ENCODE measurements at places on chromosomes 5 and 9.
A peak's percentile ranks its signal among the peaks of the same experiment; 100 is the strongest.

DNA sequence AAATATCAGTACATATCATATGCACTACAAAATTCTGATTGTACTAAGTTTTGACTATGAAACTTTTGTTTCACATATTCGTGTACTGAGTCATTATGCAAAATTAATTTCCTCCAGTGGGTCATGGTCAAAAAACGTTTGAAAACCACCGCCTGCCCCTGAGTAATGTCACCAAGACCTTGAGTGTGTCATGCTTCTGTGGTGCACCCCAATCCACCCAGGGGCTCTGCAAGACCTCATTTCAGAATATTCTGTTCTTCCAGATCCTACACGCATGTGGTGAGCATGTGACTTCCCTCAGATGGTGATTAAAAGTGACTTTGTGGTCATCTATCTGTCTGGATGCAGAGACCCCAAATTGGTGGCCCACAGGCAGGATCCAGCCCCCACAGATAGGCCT is 31.0 kb downstream of the ABLIM3 start:
- DNase-seq, result no peak

GRCh38 chr9:84271531-84271900 is 69.0 kb downstream of the SLC28A3 start:
- DNase-seq, result peak; percentile 37

GRCh38 chr9:20242510-20243189 is 379.6 kb downstream of the MLLT3 start:
- no peak for DNase-seq

DNA sequence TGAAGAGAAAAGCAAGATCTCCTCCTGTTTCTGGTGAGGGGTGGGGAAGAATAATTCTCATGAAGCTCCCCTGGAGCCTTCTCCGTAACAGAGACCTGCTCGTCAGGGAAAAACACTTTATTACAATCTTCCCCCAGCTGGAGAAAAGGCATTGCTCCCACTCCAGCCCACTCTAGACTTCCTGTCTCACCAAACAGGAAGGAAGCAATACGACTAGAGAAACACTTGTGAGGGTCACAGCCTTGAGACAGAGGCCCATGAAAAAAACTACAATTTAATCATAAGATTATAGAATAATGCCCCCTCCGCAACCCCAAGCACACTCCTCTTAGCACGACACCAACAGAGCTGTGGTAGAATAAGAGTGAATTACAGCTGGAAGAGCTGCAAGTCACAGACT is 197.2 kb upstream of the S1PR3 start:
- no peak for DNase-seq

GRCh38 chr5:172334196-172334595 is 50.6 kb upstream of the UBTD2 start:
- no peak for DNase-seq

DNA sequence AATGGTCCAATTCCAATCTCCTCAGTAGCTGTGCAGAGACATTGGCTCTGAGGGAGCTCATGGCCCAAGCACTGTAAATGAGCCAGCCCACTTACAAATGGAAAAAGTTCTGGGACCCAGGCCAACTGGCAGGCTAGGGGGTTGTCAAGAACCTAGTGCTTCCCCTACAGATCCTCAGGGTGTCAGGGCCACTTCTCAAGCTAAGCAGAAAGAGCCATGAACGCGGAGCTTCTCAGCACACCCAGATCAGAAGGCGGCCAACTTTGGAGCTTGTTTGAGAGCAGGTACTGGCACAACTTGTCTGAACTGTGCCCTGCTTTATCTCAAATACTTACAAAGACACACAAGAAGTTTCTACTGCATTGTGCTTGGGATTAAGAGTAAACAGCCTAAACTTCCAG is 17.5 kb downstream of the TLE1 start:
- no peak for DNase-seq

DNA sequence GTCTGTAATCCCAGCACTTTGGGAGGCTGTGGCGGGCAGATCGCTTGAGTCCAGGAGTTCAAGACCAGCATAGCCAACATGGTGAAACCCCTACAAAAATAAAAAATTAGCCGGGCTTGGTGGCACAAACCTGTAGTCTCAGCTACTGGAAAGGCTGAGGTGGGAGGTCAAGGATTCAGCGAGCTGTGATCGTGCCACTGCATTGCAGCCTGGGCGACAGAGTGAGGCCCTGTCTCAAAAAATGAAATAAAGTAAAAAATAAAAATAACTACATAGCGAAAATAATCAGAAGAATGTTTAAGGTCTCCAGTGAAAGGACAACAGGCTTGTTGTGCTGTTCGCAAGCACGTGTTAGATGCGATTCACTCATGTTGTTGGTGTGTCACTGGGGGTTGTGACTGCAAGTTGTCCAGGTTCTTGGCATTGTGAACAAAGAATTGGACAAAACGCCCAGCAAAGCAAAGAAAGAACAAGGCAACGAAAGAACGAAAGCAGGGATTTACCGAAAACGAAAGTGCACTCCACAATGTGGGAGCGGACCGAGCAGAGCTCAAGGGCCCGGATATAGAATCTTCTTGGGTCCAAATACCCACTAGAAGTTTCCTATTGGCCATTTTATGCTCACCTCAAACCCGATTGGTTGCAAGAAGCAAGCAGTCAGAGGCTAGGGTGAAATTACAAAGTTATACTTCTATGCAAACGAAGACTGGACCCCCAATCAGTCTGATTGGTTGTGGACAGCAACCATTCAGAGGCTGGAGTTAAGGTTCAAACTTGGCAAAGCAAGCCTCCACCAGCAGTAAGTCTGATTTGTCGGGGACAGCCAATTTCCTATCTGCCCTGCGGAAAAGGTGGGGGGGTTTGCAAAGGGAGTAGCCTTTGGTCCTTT is 844 bp upstream of the MCCC2 start:
- DNase-seq, result no peak

GRCh38 chr5:76202182-76202581 is 119.0 kb downstream of the SV2C start:
- no peak for DNase-seq

- no peak for DNase-seq
These were observed 118.5 kb upstream of the ERCC6L2 start for GRCh38 chr9:95756986-95757385.

DNA sequence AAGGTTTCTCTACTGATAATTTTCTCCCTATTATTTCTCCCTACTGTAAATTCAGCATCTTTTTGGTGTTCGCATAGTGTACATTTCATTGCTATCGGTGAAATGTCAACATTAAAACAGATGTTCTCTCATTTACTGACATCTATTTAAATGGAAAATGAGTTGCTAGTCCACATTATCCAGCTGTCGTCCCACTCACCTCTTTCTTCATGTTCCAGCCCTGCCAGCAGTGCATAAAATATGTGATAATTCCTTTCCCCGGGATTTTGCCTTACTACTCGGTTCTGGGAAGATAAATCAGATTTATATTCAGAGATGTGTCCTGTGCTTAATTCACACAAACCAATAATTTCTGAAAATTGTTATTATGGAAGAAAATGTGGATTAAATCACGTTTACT is 155.8 kb downstream of the MYO10 start:
- DNase-seq, result no peak

- no peak for DNase-seq
These were observed 1225.2 kb downstream of the PTPRD start for GRCh38 chr9:9387511-9388115.

GRCh38 chr5:179805529-179806249 is 977 bp downstream of the MGAT4B start:
- DNase-seq, result no peak

DNA sequence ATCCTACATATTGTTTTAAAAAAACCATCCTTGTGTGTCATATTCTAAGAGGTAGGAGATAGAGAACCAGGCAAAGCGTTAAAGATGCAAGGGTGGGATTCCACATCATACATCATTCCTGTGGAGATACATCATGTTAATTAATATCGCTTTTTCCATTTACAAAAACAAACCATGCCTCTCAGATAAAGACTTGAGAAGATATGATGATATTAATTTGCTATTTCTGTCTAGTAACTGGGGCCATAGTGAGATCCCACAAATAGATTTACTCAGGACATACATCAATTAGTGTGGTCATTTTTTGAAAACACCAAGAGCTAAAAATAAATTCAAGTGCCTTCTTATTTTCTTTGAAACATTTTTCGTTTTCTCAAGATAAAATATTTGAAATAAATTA is 165.4 kb upstream of the TARS1 start:
- no peak for DNase-seq

DNA sequence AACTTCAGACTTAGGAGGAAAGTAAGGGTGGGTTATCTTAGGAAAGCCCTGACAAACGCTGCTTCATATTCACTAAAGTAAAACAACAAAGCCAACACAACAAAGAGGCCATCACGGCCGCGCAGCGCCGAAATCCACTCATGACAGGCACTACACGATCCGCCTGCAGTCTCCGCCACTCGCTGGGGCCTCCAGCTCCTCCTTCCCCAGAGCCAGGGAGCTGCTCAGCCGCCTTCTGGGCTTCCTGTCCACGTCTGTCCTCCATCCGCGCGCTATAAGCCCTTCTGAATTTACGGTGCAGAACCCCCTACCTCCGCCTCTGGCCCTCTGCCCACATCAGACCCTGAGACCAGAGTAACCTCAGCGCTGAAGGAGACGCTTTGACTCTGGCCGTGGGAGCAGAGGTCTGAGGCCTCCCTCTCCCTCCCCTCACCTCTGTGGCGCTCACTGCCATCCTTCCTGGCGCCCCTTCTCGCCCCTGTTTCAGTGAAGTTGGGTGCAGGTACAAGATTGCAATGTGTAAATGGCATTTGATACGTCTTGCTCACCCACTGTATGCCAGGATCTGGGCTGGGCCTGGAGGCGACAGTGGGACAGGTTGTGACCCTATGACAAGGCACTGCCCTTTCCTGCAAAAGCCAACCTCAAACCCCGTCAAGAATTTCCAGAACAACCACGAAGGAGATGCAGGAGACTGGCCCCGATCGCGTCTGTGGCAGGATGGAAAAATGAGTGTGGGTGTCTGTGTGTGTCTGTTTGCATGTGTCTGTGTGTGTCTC is 74.9 kb upstream of the PHYKPL start:
- no peak for DNase-seq

DNA sequence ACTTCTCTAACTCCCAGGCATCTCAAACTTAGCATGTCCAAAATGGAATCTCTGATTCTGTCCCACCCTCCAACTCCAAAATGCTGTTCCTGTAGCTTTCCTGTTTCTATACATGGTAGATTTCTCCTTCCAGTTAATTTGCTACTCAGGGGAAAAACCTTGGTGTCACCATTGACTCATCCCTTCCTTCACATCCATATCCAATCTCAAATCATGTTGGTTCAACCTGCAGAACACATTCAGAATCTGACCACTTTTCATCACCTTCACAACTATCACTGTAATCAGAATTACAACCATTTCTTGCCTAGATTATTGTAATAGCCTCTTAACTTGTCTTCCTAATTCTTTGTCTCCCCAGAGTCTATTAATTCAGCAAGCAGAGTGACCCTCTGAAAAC is 10.8 kb downstream of the RIOK2 start:
- no peak for DNase-seq

DNA sequence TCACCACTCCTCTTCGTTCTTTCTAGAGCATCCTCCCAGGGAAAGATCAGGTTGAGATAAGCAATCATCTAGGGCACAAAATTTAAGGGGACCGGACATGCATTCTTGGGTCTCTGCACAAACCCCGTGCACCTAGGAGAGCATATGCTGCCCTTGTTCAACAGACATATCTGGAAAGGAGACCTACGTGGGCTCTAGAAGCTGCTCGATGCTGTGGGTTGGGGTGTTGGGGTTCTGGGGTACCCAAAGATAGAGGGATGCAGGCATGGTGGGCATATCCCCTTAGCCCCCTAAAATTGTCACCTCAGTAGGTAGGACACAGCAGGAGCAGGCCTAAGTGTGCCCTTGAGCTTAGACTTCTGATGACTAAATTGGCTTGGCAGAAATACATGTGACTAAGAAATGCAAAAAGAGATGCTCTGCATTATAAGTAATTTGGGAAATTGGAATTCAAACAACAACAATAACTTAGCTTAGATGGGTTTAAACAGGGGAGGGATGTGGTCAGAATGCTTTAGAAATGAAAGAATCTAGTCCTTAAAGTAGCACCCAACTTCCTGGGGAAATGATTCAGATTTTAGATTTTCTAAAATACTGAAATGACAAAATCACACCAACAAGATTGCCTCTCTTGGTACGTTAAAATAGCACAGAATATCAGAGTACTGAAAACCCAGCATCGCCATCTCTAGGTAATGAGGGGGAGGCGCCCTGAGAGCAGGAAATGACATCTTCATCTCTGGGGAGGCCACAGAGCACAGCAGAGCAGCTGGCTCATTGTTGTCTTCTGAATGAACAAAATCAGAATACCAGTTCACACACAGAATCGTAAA is 172.3 kb downstream of the GNA14 start:
- peak; percentile 77 for DNase-seq

DNA sequence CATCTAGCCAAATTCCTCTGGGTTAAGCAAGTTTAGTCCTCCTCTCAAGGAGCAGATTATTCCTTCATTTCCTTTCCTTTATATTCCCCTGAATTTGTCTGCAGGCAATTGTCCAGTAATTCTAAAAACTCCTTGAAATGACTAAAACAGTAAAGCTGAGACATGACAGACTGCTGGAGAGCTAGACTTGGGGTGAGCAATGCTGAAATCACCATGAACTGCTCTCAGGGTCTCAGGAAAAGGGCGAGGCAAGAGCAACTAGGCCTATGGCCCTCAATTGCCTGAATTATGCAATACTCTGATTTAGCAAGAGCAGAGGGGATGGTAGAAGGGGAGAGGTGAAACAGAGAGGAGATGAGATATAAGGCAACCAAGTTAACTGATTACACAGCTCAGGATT is 172.9 kb upstream of the NREP start:
- no peak for DNase-seq

DNA sequence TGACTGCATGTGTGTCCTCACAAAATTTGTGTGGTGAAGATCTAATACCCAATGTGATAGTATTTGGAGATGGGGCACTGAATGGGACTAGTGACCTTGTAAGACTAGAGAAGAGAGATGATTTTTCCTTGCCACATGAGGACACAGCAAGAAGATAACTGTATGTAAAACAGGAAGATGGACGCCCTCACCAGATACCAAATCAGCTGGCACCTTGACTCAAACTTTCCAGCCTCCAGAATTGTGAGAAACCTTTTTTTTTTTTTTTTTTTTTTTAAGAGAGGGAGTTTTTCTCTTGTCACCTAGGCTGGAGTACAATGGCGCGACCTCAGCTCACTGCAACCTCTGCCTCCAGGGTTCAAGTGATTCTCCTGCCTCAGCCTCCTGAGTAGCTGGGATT is 40.3 kb downstream of the UBTD2 start:
- DNase-seq, result no peak

Measured in NCI-H1436 treated with DMSO at 0.1 percent for 48 hours (cell line).